Caudate nucleus (tissue), 63 donors: ENCODE measurements at places on chromosomes 6 and 20.

- no peak for DNase-seq
Measured at GRCh38 chr20:41902346-41902745, 284.2 kb upstream of the CHD6 start.

- no peak for DNase-seq
Measured at GRCh38 chr6:161256407-161256806, 17.5 kb downstream of the AGPAT4 start.

DNA sequence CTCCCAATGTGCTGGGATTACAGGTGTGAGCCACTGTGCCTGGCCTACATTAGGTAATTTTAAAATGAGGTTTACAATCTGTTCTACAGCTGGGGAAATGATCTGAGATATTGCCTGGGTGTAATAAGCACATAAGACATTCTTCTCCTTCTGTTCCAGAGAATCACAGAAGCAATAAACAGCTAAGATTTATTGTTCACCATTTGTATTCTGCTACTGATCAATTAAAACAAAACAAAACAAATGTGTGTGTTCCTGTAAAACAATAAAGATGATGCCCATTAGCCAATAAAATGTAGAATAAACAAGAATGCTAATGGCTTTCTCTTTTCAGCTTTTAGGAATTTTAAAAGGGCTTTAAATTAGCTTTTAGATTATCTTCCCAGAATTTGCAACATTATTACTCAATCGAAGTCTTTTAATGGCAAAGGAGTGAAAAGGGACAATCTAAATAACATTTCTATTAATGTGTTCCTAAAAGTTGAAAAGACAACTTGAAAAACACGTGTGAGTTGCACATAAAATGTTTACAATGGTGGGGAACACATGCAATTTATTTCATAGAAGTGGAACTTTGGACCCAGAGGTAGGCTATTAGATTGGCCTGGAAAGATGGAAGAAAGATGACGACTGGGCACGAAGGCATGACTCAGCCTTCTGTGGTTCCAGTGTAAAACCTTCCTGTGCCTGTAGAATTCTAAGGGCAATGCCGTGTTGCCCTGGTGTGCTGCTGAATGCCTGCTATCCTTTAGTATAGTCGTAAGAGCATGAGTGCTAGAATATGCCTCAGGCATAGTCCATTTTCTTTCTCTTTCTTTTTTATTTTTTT is 29.0 kb upstream of the DEK start:
- DNase-seq = no peak

DNA sequence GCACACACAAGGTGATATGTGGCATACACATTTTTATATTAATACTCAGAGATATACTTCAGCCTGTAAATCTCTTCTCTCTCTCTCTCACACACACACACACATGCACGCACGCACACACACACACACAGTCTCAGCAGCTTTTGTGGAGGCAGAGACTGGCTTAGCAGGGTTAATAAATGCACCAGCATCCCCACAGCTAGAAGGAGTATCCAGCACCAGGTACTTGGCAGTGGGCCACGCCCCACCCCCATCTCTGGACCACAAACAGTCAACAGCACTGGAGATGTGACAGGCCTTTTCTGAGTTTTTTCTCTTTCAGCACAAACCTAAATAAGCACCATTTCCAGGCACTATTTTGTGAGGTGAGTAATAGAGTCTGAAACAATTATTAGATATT is 47.3 kb upstream of the LRFN2 start:
- no peak for DNase-seq

DNA sequence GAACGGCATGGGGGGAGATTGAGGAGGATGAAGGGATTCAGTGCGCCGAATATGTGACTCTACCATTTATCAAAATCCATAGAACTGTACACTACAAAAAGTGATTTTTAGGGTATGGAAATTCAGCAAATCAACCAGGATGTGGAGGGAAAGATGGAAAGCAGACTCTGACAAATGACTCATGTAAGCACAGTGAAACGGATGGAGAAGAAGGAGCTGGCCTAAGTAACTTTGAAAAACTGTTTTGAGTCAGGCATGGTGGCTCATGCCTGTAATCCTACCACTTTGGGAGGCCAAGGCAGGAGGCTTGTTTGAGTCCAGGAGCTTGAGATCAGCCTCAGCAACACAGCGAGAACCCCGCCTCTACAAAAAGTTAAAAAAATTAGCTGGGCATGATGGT is 39.2 kb downstream of the MUC22 start:
- no peak for DNase-seq

- DNase-seq = no peak
Measured at GRCh38 chr6:148128014-148128730, 214.5 kb upstream of the SASH1 start.

DNA sequence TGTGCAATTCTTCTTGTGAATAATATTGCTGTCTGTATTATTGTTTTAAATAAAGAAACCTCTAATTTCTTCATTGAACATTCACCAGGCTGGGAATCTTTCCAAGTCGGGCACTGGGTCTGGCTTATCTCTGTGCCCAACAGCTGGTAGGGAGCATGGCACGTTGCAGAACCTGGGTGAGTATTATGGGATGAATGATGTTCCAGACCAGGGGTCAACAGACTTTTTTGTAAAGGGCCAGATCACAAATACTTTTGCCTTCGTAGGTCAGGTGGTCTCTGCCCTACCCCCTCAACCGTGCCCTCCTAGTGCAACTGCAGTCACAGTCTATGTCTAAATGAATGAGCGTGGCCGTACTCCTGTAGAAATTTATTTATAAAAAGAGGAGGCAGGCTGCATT is 81.6 kb upstream of the FOXQ1 start:
- no peak for DNase-seq

DNA sequence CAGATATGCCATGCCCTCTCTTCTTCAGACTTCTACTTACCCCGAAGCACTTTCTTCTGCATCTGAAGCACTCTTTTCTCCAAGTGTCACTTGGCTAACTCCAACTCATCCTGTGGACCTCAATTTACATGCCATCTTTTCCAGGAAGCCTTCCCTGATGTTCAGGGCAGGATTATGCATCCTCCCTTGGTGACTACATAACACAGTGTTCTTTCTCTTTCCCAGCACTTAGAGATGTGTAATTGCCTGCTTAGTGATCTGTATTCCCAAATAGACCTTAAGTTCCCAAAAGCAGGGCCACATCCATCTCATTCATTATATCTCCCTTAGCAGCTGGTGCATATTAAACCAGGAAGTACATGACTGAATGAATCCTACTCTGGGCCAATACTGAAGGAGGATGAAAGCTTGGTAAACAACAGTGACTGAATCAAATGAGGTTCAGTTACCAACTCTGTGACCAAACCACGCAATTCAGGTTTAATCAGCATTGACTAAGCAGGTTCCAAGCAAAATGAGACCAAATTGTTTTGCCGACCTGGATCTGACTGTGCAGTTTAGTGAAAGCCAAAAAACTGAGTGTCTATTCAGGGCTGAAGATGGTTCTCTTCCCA is 121.4 kb upstream of the TCF21 start:
- no peak for DNase-seq

DNA sequence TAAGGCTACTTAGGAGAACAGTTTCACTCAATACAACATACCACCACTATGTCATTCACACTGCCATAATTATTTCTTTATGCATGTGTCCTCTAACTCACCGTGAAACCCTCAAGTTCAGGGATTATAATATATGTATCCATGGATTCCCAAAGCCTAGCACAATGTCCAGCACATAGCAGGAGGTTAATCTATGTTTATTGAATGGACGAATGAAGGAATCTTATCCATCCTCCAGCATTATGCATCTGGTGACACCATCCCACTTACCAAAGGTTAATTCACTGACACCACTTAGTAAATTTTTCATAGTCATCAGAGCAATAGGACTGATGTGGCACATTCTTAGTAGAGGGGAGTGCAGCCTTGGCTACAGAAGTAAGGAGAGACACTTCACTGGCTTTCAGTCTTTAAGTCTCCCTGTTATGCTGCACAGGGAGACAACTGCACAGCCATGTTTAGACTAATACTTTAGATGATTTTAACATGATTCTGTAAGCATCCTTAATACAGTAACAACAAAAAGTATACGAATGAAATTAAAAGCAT is 49.7 kb downstream of the EPHA7 start:
- no peak for DNase-seq

DNA sequence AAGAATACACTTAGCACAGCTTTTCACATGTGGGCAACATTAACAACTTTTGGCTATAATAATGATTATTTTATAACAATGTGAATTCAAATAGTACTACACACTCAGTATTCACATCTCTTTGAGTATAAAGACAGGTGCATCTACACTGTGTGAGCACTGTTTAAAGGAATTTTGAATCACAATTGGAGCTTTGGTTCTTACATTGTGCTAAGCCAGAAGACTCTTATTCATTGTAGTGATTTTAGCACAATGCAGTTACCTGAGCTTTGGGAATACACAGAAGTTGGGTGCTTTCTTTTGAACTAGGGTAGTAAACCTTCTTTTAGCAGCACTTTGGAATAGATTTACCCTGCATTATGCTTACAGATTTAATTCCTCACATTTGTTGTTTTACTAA is 20.5 kb downstream of the RIMS1 start:
- no peak for DNase-seq

GRCh38 chr6:113763876-113764275 is 93.3 kb upstream of the MARCKS start:
- no peak for DNase-seq

DNA sequence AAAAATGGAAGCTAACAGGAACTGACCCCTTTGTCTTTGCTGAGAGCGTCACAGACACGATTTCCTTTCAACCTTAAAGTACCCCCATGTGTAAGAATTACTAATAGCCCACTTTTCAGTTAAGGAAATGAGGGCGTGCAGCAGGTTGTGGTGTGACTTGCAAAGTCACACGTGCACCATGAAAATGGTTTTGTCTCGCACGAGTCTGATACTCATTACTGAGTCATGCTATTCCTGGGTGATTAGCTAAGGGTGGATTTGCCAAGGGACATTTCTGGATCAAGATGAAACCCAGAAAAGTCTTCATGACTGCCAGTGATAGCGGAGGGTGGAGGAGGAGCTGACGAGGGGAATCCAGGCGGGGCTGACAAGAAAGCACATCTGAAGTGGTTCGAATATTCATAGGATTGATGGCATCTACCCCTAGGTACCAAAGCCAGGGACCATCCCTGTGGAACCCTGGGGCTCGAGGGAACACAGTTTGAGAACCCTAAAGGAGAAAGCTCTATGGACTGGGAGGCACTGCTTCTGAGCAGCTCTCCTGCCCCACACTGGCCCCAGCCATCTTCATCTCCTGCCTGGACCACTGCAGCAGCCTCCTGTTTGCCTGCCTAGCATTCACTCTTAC is 12.1 kb upstream of the NFATC2 start:
- no peak for DNase-seq

DNA sequence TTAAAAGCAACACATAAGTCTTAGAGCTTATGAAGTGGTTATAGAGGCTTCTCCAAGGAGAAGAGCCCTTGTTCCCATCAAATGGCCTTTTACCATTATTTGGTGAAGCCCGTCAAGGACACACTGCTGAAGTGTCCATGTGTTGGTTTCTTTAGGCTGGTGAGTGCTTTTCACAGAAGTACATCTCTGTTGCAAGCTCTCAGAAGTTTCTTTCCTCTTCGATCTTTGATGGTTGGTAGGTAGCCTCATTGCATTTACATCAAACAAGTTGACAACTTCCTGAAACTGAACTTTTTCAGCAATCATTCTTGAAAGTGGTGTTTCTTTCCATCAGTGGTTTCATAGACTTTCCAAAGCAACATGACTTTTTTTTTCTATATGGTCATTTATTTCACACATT is 465.6 kb downstream of the HDGFL1 start:
- DNase-seq = no peak

GRCh38 chr6:44264154-44265006 is 971 bp downstream of the NFKBIE start:
- no peak for DNase-seq

- DNase-seq = no peak
Measured at GRCh38 chr20:10951904-10952303, 278.1 kb upstream of the JAG1 start.
